ENCODE measurements at places on chromosomes 5 and 9.

DNA sequence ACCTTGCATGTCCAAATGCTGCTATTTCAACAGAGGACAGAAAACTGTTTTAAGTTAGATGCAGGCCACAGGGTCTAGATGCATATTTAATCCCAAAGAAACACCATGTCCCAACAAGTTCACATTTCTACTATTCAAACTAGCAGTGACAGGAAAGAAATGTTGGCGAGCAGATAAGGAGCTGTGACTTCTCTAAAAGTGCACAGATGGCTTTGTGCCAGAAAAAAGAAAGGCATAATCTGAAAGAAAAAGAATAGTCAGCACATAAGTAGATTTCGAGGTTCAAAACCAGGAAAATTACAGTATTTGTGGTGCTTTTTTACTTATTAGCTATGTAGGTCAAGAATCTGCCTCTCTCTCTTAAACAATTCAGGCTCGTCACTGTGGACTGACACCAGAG, 178.3 kb downstream of the DNAH5 start:
- no peak for DNase-seq

GRCh38 chr5:130923543-130924124, 241.4 kb downstream of the HINT1 start:
- DNase-seq: no peak

DNA sequence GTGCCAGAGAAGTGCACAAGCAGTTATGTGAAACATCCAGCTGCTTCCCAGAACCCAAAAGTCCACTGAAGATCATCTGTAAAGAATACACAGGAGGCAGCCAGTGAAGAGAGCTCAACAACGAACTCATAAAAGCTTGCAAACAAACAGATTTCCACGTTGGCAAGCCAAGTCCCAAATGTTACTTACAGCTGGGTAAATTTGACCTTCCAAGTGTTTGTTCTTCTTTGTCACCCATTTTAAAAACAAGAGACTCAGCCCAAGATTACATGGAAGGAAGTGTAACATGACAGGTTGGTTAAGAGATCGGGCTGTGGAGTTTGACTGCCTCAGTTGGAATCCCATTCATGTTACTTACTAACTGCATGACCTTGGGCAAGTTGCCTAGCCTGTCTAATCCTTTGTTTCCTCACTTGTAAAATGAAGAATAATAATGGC, 174.9 kb upstream of the PAPPA start:
- no peak for DNase-seq

GRCh38 chr9:126283799-126284465, 42.7 kb upstream of the MVB12B start:
- no peak for DNase-seq

- DNase-seq: peak; percentile 37
Measured at GRCh38 chr9:97386733-97387503, 25.0 kb upstream of the TDRD7 start.

DNA sequence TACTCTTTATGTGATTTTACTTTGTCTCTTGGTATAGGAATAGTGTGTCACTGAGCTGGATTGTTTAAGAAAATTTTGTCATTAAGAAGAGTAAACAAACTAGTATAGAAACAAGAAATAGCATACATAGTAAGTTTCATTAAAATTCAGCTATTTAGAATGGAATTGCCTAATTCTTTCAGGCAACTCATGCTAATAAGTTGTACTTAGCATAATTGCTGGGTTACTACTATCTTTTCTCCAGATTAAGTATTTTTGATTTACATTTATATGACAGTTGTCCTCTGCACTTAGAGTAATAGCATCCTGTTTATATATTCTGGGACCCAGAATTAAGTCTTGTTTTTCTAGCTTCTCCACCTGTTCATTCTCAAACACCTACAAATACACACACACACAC, 85.9 kb downstream of the PAM start:
- no peak for DNase-seq

- no peak for DNase-seq
Measured at GRCh38 chr9:23532282-23532681, 293.8 kb downstream of the ELAVL2 start.

GRCh38 chr9:136327304-136327974, at the start of gene GPSM1:
Gene GPSM1 (plus strand): TSS chr9:136327539. CDS start chr9:136327696, 157 bp downstream.
- peak; percentile 53 for DNase-seq

GRCh38 chr9:92680166-92681119, 10.5 kb upstream of the IPPK start:
- DNase-seq: no peak

DNA sequence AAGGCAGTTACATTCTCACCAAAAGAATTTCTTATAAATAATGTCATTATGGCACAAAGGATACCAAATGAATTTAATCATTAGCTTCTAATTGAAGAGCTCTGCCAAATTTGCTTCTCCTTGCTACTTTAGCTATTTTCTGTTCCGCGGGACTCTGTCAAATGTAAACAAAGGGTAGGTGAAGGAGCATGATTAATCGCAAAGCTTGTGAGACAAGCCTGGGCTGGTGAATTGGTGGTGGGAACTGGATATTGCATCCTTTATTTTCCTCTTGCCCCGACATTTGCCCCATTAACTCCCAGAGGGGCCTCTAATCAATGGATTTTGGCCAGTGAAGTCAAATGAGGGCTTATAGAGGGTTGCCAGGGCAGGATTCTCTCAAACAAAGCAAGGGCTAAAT, 234.2 kb upstream of the RFX3 start:
- DNase-seq: no peak

DNA sequence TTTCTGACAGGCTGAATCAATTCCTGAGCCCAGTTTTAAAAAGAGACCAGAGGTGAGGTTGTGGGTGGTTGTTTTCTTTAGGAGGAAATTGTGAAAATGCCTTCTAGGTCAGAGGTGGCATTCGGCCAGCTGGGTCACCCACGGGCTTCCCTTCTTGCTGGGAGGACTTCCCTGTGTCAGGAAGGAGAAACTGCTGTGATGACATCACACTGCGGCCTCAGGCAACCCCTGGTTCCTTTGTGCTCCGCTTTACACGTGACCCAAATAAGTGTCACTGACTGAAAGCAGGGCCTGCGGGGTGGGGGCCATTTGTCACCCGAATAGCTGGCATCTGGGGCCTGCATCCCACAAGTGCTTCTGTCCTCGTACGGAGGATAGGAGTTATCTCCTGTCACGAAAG, 39.7 kb downstream of the FABP6 start:
- DNase-seq: peak; percentile 74

GRCh38 chr5:50751064-50751657, 84.7 kb downstream of the PARP8 start:
- peak; percentile 37 for DNase-seq

GRCh38 chr5:39717176-39717897, 292.6 kb upstream of the DAB2 start:
- no peak for DNase-seq

DNA sequence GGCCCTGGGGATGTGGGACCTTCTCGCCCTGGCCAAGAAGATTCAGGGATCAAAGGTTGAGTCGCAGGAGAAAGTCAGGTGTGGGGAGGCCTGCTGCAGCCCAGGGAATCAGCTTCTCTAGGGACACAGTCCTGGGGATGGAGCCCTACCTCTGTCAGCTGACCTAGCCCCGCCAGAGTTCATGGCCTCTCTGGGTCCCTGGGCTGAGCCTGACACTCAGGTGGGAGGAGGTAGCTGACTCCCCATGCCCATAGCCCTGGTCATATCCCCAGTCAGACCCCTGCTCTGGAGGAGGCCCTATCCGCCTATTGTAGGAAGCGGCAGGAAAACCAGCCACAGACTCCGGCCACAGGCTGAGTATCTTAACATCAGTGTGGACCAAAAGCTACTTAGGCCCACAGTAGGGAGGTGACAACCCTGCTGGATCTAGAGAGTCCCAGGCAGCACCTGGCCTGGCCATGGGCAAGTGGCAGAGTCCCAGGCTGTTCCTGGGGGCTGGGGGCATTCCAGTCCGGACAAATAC, 15.0 kb upstream of the MRNIP start:
- no peak for DNase-seq

- DNase-seq: no peak
Measured at GRCh38 chr5:131302506-131302905, 38.7 kb downstream of the CDC42SE2 start.

- no peak for DNase-seq
Measured at GRCh38 chr5:113050721-113051382, 74.3 kb downstream of the DCP2 start.

GRCh38 chr5:177335701-177336065, 15.8 kb downstream of the LMAN2 start:
- no peak for DNase-seq

GRCh38 chr9:14215614-14216013, 98.3 kb downstream of the NFIB start:
- DNase-seq: no peak

GRCh38 chr5:168317521-168318147, 26.2 kb downstream of the WWC1 start:
- DNase-seq: no peak

DNA sequence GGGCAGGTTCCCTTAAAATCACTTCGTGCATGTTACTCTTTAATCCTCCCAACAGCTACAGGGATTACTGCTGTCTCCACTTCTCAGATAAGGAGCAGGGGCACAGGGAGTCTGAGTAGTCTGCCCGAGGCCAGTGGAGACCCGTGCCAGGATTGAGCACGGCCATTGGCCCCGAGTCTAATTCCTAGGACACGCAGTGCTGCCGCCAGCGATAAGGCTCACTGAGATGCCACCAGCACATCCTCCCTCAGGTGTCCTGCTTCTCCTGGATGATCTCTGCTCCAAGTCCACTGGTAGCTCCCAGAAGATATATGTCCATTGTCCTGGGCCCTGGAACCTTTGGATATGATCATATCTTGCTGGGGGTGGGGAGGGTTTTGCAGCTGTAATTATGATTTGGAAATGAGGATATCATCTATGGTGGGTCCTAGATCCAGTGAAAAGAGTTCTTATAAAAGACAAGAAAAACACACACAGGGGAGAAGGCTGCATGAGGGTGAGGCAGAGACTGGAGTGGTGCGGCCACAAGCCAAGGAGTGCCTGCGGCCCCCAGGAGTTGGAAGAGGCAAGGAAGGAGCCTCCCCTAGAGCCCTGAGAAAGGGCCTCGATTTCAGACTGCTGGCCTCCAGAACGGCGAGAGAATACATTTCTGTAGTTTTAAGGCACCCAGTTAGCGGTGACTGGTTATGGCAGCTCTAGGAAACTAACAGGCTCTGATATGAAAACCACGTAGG, 19.4 kb upstream of the MED10 start:
- no peak for DNase-seq

DNA sequence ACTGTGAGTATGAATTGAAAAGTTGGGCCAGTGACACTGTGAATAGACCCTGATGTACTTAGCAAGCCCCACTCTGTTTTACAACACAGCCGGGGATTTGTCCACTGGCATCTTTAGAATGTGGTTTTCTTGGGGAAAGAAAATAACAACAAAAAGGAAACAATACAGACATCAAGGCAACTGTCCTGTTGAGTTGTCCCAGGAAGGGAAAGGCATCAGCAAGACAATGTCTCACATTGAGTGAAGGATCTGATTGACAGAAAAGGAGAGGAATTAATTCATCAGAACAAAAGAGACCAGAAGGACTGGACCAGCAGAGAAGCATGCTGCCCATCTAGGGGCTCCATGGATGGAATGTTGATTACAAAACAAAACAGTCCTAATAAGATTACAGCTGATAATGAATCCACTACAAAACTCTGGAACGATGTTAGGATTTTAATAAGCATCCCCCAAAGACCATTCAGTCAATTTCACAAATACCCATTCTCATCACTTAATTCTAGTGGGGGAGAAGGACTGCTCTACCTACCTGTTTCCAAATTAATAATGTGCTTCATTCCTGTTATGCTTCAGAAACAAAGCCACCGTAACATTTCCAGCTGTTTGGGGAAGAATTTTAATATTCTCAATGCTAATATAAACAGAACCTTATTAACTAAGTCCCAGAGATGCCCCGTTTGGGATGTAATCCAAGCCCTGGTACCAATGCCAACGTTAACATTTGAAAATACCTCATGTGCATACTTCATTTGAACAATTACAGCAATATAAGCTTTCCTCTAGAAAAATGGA, 298.0 kb downstream of the SPOCK1 start:
- peak; percentile 42 for DNase-seq

GRCh38 chr9:122370869-122371755, at the start of gene PTGS1:
Gene PTGS1 (plus strand): TSS chr9:122371024. CDS start chr9:122371085, 61 bp downstream.
- DNase-seq: no peak

GRCh38 chr5:52013523-52013922, 630.3 kb downstream of the ISL1 start:
- DNase-seq: no peak

DNA sequence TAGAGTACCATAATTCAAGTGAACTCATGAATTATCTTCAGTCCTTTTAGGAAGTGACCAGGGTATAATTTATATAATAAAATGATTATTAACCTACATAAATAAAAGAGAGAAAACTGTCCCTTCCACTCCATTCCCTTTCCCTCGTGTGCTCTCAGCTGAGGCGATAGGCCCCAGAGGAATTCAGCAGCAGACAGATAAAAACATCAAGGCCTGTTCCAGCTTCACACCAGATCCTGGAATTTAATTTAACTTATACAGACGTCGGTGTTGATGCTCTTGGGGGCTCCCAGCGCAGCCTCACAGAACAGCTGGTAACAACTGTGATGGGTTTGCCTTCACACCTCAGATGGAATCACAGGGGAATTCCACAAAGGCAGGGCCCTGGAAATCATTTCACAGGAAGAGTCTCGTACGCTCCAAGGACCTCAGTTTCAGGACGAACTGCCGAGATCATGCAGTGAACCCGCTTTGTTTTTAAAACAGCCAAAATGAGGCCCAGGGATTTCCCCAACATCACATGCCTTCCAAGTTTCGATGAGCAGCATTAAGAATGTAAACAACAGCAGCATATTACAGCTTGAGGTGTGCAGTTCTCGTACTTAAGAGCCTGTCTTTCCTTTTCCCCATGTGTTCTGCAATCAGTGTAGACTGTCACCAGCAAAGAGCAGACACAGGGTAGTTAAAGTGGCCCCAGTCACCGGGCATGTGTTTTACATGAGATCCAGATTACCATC, 73.6 kb upstream of the ALDH1B1 start:
- DNase-seq: no peak

DNA sequence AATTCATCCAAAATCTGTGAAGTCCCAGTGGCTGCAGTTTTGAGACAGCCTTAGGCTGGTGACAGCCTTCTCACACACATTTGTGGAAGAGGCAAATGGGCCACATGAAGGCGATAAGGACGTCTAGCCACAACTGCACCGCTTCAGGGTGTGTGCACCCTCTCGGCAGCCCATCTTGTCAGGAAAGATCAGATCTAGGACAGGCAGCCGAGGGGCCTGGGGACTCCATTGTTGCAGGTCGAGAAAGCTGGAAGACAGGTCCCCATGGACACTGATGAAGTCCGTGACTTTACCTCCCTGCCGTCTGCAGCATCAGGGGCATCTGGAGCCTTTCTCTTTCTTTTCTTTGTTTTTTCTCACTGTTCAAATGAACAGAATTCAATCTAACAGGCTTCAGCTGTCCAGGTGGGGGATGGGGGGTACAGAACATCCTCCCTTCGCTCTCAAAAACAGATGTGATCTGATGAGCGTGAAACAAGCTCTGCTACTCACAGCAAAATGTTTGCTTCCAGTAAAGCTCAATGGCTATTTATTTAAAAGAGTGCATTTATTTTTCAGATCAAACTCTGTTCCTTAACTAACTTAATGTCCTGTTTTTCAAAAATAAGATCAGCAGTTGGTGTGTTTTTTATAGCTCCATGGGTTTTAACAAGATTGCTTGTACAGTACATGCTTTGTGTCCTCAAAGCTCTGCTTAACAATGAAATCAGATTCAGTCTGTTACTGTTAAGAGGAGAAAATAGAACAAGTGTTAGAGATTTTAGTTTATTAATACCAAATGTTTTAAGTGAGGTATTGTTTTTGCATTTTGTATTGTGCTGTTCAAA, 111.8 kb upstream of the OTULINL start:
- DNase-seq: no peak

- no peak for DNase-seq
Measured at GRCh38 chr9:108477529-108478006, 378.2 kb downstream of the ACTL7B start.

GRCh38 chr9:136578626-136578914, 32.7 kb upstream of the NOTCH1 start:
- DNase-seq: no peak
